ENCODE measurements at places on chromosomes 16 and 17.

DNA sequence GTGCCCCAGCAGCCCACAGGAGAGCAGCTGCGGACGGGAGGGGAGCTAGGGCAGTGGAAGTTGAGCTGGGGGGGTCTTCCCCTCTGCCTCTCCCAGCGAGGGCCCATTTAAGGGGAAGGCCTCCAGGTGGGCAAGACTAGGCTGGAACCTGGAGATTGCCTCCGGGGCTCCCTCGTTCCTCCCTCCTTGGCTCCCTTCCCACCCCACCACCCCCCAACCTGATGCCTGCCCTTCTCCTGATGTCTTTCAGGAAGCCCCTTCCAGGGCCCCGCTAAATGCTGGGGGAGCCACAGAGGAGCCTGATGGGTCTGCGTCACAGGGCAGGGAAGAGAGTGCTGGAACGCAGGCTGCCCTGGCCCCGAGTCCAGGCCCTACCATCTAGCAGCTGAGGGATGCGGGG is 16.7 kb downstream of the ADGRG1 start:
- DNase-seq = no peak

GRCh38 chr16:2883458-2883908 is 468 bp downstream of the FLYWCH2 start:
- DNase-seq = no peak

DNA sequence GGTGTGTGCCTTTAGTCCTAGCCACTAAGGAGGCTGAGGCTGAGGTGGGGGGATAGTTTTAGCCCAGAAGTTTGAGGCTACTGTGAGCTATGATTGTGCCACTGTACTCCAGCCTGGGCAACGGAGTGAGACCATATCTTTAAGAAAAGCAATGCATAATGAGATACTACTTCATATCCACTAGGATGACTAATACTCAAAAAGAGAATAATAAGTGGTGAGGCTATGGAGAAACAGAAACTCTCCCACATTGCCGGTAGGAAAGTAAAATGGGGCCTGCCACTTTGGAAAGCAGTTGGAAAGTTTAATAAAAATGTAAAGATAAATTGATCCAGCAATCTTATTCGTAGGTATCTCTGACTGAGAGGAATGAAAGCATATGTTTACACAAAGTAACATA is 4.6 kb upstream of the NPIPB2 start:
- no peak for DNase-seq

GRCh38 chr16:11546608-11547061 is 40.1 kb downstream of the LITAF start:
- DNase-seq = peak; percentile 60

- peak; percentile 55 for DNase-seq
These were observed 439.8 kb downstream of the SOX9 start for GRCh38 chr17:72560303-72561247.

- no peak for DNase-seq
These were observed 58.1 kb downstream of the MPHOSPH6 start for GRCh38 chr16:82111944-82112343.

GRCh38 chr16:85126705-85127378 is 14.6 kb upstream of the CIBAR2 start:
- peak; percentile 19 for DNase-seq

DNA sequence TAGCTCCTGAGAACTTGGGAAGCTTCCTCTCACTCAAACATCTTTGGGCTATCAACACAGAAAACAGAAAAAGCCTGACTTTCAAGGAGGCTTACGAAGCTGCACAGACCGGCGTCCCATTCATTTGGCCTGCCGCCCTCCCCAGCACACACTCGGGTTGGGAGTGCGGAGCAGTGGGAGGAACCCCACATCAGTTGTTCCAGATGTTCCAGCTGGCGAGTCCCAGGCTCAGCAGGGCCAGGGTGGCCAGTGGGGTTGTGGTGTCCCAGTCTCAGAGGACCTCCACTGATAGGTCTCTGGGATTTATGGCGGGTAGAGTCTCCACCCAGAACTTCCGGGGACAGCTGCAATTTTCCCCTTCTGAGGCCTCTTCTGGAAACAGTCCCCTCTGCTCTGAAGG is 43.1 kb upstream of the DLX4 start:
- DNase-seq = no peak

GRCh38 chr17:12967962-12968361 is 49.9 kb downstream of the ELAC2 start:
- no peak for DNase-seq

GRCh38 chr16:65070831-65071432 is 50.9 kb downstream of the CDH11 start:
- peak; percentile 89 for DNase-seq

- no peak for DNase-seq
These were observed 16.8 kb upstream of the PHKG2 start for GRCh38 chr16:30731411-30731810.

- peak; percentile 61 for DNase-seq
These were observed 30.6 kb upstream of the ETV4 start for GRCh38 chr17:43576563-43577229.

GRCh38 chr17:38464251-38464722 is 36.0 kb downstream of the ARHGAP23 start:
- peak; percentile 69 for DNase-seq

GRCh38 chr16:69273009-69273408 is 38.1 kb upstream of the VPS4A start:
- no peak for DNase-seq

GRCh38 chr16:69889295-69889964 is 61.7 kb upstream of the CLEC18A start:
- DNase-seq = no peak

GRCh38 chr16:53984936-53985335 is 281.0 kb downstream of the FTO start:
- no peak for DNase-seq

DNA sequence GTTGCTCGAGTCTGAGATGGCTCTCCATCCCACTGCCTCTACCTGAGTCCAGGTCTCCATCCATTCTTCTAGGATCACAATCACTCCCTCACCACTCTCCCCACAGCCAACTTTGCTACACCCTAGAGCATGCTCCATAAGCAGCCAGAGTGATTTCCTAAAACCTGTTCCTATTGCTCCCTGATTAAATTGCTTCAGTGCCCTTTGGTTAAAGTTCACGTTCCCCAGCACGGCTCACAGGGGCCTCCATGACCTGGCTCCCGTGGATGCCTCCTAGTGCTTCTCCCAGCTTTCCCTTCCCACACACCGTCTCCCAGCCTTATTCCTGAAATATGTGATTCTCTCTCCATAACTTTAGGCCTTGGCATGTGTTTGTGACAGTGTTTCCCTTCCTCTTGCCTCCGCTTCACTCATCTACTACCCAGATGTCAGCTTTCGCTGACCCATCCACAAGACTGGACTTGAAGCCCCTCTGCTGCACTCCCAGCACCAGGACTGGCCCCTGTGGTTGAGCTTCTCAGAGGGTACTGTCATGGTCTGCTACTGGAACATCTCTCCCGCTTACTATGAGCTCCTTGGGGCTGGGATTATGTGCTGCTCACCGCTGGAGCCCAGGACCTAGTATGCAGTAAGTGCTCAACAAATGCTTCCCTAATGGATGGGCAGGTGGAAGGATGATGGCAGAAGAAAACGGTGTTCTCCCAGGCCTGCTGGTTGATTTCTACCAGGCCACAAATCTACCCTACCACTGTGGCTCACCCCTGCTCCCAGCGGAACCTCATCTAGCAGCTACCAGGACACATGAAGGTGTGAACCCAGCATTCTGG is 17.9 kb downstream of the MYO18A start:
- no peak for DNase-seq

DNA sequence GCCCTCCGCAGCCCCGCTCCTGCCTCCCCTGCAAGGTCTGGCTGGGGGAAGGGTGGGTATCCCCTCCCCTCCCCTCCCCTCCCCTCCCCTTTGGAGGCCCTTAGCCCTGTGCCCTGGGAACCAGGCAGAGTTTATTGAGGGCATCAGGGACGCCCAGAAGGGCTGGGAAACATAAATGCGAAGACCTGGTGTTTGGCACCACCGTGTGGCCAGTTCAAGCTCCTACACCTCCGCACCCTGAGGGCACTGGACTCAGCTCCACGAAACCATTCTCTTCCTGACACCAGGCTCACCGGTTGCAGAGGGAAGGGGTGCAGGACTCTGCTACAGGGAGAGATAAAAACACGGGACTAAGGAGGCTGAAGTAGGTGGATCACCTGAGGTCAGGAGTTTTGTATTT is 1.0 kb upstream of the AIPL1 start:
- DNase-seq = peak; percentile 60

DNA sequence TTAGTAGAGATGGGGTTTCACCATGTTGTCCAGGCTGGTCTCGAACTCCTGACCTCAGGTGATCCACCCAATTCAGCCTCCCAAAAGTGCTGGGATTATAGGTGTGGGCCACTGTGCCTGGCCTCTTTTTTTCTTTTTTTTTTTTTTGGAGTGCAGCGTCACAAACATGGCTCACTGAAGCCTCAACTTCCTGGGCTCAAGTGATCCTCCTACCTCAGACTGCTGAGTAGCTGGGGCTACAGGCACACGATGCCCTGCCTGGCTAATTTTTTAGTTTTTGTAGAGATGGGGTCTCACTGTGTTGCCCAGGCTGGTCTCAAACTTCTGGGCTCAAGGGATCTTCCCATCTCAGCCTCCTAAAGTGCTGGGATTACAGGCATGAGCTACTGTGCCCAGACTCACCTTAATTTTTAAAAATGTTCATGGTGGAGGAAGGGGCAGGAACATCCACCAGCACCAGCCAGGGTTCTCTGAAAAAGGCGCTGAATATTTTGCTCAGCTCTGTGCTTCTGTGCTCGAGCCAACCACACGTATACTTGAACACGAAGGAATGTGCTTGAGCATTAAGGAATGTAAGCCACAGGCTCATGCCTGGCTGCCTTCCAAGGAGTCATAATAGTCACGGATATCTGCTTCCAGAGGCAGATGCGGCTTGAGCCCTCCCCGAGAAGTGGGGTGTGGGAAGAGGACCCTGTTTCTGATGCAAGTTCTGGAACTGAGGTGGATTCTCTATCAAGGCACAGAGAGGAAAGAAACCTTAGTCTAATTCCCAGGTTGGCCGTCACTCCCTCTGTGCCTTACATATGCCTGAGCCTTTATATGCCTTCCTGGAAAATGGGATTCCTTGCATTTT is 65.5 kb upstream of the CREBBP start:
- no peak for DNase-seq
